Ovary (tissue), 10 donors: ENCODE measurements at places on chromosomes 5 and 9. TPM values are rescaled to one million over a fixed set of nuclear protein-coding genes. Genes with fewer than 3 reads are reported as not detected.

ASPN gene
- polyA plus RNA-seq, result 39.5 TPM

FOXD4L5 gene
- not detected for polyA plus RNA-seq

GHR gene
- polyA plus RNA-seq, result 17.4 TPM

SPRY4 gene
- 2.0 TPM for polyA plus RNA-seq

DNA sequence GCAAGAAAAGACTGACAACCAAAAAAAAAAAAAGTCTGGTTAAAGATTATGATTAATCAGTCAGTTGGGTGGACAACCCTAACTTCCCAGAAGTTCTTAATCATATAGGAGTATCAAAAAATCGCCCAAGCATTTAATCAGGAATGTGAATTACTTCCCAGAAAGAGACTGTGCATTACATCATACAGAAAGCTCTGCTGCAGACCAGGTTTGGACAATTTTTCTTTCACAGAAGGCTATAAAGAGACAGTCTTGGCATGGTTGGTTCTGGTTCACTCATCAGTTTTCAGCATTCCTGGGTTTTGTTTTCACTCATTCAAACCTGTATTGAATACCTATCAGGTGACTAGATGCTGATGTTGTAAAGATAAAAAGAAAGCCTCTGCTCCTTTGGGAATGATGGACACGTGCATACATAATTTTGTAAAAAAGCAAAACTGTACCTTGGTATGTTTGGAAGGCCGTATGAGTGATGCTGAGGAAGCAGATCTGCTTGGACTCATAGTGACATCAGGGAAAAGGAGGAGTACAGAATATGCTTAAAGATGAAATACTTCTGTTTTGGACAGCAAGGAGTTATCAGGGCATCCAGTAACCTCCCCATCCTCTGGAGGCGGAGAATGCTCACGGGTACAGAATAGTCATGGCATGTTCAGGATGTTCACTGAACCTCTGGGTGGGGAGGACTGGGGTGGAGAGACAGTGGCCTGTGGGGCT, 178.4 kb downstream of the GNA14 start:
- DNase-seq, result no peak

NOXA1 gene
- polyA plus RNA-seq, result not detected

NME5 gene
- polyA plus RNA-seq, result 6.2 TPM

PTGS1 gene
- 8.2 TPM for polyA plus RNA-seq

GRCh38 chr5:53882006-53882675, 321.7 kb downstream of the NDUFS4 start:
- no peak for DNase-seq

GRCh38 chr9:18920141-18921084, 112.6 kb downstream of the SAXO1 start:
- DNase-seq, result no peak

DNA sequence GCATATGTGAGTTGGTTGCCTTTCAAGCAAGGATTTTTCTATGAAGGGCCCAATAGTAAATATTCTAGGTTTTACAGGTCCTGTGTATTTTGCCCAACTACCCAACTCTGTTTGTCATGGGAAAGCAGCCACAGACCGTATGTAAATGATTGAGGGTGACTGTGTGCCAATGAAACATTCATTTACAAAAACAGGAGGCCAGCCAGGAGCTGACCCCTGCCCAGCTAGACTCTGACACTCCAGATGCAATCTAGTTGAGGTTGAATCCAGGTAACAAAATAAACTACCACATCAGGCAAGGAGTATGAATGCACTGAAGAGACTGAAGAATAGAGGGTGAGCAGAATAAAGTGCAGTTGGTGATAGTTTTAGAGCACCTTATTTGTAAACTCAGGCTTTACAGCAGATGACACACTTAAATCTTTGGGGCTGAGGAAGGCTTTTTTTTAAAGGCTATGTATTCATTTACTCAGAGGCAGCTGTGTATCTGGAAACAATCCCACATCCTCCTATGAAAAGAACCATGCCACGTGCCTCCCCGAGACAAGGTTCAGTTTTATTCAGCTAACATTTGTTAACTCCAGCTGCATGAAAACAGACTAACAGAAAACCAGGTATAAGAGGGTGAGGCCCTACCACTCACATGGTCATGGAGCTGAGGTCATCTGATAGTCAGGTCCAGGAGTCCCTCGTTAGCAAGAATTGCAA, 60.7 kb downstream of the SLC1A1 start:
- DNase-seq, result no peak

GRCh38 chr5:16115140-16115539, 64.5 kb downstream of the MARCHF11 start:
- DNase-seq, result no peak
